ENCODE measurements at places on chromosomes 5 and 9. TPM values are rescaled to one million over a fixed set of nuclear protein-coding genes. Genes with fewer than 3 reads are reported as not detected.
A peak's percentile ranks its signal among the peaks of the same experiment; 100 is the strongest.

GRCh38 chr5:9781275-9781674 is 151.1 kb upstream of the TAS2R1 start:
- no peaks in the 10 kb centered on the region for H3K36me3 ChIP-seq
- DNase-seq, result no peak

DNA sequence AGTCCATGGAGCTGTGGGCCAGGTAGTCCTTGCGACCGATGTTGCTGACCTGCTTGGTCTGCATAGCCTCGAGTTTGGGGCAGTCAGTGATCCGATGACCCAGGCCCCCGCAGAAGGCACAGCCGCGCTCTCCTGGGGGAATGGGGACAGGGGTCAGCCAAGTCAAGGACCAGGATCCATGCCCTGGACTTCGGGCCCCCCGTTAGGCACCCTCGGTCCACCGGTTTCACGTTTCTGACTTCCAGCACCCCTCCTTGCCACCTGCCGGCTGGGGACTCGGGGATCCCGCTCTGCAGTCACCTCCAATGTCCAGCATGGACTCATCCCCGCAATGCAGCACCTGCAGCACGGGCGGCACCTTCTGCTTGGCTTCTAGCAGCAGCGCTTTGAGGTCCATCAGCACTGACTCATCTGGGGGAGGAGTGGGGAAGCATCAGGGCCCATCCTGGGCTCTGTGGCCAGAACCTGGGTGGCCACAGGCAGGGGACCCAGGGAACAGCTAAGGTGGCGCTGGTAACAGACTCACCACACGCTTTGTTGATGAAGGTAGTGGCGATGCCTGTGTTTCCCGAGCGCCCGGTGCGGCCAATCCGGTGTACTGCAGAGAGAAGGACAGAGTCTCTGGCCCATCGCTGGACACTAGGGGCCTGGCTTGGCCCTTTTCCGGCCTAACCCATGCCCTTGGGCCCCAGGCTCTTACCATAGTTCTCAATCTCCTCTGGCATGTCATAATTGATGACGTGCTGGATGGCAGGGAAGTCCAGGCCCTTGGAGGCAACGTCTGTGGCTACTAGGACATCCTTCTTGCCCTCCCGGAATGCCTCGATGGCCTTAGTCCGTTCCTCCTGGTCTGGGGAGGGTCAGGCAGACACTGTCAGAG is 2.4 kb upstream of the DOK3 start:
- H3K27me3 ChIP-seq, result no peaks in the 10 kb centered on the region
- no peak for DNase-seq
- H3K27ac ChIP-seq, result no peak overlapping the region

Gene MAN1B1
- 22.4 TPM for total RNA-seq

DNA sequence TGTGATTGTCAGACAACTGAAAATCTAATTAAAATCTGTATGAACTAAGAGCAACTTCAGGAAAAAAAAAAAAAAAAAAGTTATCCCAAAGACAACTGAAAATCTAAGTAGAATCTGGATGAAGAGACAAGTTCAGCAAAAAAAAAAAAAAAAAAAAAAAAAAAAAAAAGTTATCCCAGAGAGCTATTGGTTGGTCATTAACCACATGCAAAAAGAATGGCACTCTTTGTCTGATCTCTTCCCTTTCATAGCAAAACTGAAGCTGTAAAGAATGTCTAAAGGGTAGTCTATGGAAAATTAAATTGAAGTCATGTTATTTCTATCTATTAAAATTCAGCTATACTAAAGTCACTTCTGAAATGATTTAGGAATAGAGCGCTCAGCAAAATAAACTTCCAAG is 32.9 kb downstream of the STRBP start:
- DNase-seq, result no peak
- H3K4me3 ChIP-seq, result no peak overlapping the region
- no peak overlapping the region for H3K27ac ChIP-seq
- H3K36me3 ChIP-seq, result no peaks in the 10 kb centered on the region
- no peaks in the 10 kb centered on the region for H3K27me3 ChIP-seq

DNA sequence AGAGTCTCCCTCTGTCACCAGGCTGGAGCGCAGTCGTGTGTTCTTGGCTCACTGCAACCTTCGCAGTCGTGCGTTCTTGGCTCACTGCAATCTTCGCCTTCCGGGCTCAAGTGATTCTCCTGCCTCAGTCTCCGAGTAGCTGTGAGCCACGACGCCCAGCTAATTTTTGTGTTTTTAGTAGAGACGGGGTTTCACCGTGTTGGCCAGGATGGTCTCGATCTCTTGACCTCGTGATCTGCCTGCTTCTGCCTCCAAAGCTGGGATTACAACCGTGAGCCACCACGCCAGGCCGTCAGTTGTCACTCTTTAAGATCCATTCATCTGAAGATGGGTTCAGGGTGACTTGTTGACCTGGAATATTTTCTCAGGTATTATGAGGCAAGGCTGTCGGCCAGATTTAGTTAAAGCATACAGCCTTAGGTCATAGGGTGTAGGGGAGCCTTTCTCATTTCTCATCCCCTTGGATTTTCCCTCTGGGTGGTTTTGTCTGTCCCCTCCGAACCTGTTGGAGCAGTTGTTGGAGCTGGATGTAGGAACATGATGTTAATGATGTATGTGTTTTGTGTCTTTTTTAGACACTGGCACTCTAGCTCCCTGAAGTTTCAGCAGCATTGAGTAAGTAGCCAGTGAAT is 1.6 kb downstream of the SLC22A5 start:
- peak overlapping the region; percentile 81 for H3K4me3 ChIP-seq
- H3K27me3 ChIP-seq, result no peaks in the 10 kb centered on the region
- H3K36me3 ChIP-seq, result no peaks in the 10 kb centered on the region
- H3K27ac ChIP-seq, result peak overlapping the region; percentile 2
- DNase-seq, result no peak

Gene PANK3
- total RNA-seq, result 26.0 TPM

- H3K4me3 ChIP-seq, result no peak overlapping the region
- H3K36me3 ChIP-seq, result no peaks in the 10 kb centered on the region
- H3K4me1 ChIP-seq, result peaks cover 5% of the 10 kb centered on the region
- H3K27ac ChIP-seq, result no peak overlapping the region
- no peaks in the 10 kb centered on the region for H3K27me3 ChIP-seq
Observed at GRCh38 chr5:132525299-132525724, 18.0 kb downstream of the IL5 start.

DNA sequence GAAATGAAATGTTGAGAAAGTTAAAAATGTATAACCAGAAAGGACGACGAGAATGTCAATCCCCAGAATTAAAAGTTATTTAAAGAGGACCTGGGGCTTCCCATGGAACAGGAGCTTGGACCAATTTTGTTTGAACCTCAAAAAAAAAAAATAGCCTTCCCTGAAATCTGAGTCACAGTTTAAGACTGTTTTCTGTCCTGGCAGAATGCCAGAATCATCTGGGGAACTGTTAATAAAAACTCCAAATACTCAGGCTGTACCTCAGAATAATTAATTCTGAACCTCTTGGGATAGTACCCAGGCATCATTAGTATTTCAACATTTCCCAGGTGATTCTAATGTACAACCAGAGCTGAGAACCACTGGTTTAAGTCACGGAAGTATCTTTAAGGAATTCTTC is 102.2 kb upstream of the SLCO6A1 start:
- no peak overlapping the region for H3K4me3 ChIP-seq
- no peaks in the 10 kb centered on the region for H3K27me3 ChIP-seq
- no peaks in the 10 kb centered on the region for H3K36me3 ChIP-seq
- H3K4me1 ChIP-seq, result no peaks in the 10 kb centered on the region

Gene CEL
- total RNA-seq, result 0.42 TPM

- no peak overlapping the region for H3K4me3 ChIP-seq
- peaks cover 19% of the 10 kb centered on the region for H3K4me1 ChIP-seq
- peaks cover 25% of the 10 kb centered on the region for H3K36me3 ChIP-seq
- DNase-seq, result no peak
Observed at GRCh38 chr9:128271512-128271911, 4.3 kb downstream of the GOLGA2 start.

Measured in esophagus muscularis mucosa (tissue), 4 donors.